RPMI7951 (cell line): ENCODE measurements at places on chromosomes 1 and 21. TPM values are rescaled to one million over a fixed set of nuclear protein-coding genes. Genes with fewer than 3 reads are reported as not detected.

DNA sequence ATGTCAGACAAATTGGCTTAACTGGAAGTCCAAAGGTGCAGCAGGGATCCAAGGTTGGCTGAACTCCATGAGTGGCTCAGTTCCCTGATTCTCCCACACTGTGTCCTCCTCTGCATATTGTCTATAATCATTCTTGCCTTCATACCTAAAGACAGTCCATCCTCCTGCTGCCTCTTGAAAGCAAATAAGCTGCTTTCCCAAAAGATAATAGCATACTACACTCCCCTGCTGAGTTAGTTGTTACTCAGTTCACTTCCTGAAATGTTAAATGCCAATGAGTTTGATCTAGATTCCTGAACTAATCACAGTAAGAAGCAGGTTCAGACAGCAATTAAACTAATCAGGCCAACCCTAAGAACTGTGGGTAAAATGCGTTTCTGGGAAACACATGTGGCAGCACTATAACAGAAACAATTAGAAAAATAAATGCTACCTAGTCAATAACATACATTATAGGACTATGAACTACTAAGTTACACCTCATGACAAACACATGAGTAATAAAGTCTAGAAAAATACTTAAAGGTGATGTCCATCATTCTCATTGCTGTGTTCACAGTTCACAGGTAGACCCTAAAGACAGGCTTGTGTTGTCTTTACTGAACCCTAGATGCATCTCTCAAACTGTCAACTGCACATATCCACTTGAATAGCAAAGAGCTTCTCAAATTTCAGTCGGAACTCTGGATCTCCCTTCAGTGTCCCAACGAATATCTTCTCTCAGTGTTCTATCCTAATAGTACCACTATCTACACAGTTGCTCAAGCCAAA is 50.8 kb upstream of the BOLA1 start:
- no peak for DNase-seq

GRCh38 chr1:72282271-72283021 is at the start of gene NEGR1:
TSS of gene NEGR1 (minus strand) at chr1:72282539.
- DNase-seq = peak; percentile 95

DNA sequence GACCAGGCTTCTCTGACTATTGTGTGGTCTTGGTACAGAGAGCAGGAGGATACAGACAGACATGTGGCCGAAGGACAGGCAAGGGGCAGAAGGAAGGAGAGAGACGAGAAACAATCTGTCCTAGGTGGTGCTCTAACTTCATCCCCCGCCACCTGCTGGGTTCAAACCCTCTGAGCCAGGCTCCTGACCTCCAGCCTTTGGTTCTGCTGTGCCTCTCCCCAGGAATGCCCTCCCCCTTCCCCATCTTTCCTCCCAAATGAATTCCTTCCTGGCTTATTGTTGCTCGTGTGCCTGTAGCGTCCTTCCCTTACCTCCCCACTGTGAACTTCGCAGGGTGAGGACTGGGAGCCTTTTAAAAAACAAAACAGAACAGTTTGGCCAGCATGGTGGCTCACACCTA is 5.4 kb downstream of the TCEA3 start:
- no peak for DNase-seq

- DNase-seq = no peak
Measured at GRCh38 chr1:169648187-169648586, 18.3 kb upstream of the SELP start.

- DNase-seq = peak; percentile 71
Measured at GRCh38 chr1:2459757-2460156, 16.3 kb upstream of the PLCH2 start.

DNA sequence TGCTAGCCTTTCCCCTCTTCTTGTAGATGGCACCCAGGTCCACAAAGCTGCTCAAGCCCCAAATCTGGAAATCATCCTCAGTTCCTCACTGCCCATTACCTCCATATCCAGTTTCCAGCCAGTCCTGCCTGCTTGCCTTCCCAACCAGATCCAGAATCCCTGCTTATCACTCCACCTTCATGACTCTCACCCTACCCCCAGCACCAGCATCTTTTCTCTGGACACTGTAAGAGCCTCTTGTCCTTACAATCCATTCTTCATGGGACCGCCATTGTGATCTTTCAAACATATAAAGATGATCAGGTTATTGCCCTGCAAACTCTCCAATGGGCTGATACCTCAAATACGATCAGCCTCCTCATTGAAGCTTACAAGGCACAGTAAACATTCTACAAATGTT is 23.5 kb upstream of the NPL start:
- DNase-seq = no peak

DNA sequence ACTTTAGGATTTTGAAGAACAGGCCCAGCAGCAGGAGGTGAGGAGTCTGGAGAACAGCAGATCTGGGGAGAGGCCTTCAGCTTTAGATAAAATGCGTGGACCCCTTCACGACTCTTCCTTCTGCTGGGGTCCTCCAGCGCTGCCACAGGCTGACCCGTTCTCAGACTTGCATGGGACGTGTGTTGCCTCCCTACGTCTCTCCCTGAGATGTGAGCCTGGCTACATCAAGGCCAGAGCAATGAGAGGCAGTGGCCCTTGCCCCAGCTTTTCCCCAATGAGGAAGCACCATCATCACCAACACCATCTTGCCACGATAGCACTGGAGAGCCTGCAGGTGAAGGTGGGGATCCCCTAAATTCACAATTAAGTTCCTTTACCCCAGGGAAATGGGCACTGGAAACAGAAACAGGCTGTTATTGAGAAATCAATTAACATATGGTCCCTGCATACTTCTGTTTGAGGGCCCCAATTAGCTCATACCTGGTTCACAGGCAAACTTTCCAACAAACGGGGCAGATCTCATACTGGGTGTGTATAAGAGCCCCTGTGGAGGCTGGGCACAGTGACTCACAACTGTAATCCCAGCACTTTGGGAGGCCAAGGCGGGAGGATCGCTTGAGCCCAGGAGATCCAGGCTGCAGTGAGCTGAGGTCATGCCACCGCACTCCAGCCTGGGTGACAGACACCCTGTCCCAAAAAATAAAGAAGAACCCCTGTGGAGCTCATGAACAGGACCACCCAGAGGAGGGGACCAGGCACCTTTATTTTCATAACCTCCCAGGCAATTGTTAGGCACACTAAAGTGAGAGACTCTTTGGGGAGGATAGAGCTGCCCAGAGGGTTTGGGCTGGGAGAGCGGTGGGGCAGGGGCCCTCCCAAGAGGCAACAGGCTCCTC is 12.1 kb upstream of the ADAMTSL4 start:
- DNase-seq = no peak

- peak; percentile 15 for DNase-seq
Measured at GRCh38 chr21:42171091-42172053, 47.6 kb upstream of the ABCG1 start.

GRCh38 chr1:227919906-227920305 is 27.8 kb downstream of the WNT9A start:
- no peak for DNase-seq

DNA sequence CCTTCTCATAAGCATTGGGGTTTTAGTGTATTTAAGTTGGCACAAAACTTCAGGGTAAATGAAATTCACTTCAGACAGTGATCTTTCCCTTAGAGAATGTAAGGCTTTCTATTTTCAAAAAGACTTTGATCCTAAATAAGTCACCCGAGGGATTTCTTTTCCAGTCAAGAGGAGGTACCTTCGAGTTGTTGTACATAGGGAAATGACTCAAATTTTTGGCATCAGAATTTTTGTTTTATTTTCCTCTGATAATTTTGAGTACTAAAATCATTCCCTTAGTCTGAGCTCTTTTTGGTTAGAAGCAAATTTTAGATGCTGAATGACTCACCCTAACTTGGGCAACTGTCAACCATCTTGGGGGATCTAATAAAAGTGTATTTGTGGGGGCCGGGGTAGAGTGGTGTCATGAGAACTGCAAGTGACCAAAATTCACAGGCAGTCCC is 193.9 kb downstream of the DHRS3 start:
- peak; percentile 48 for DNase-seq

GRCh38 chr1:22276396-22276748 is 133.5 kb upstream of the WNT4 start:
- DNase-seq = no peak

- DNase-seq = peak; percentile 55
Measured at GRCh38 chr1:233240371-233240770, 55.2 kb downstream of the PCNX2 start.

DNA sequence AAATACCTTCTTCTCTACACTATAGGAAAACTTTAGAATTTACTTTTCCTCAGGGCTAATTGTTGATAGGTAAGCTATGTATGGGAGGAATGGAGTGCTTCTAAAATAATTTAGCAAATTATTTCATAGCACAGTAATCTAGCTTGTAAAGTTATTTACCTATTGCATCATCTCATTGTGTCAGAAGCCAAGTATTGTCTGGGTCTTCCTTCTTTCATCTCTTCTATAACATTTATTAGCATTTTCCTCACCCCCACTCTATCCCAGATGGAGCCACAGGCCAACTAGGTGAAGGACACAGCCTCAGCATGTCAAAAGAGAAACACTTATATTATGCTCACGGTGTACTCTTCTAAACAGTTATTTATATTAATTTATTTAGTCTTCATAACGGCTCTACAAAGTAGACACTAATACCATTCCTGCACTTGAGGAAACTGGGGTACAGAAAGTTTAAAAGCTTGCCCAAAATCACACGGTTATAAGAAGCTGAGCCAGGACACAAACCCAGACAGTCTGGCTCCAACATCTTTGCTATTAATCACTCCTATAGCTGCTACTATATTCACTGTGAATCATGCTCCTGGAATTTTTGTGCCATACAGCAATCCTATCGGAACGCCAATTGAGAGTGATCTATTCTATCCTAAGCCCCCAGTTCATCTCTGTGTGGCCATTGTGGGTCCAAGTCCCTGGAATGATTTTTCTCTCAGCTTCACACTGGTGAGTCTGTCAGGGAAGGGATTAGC is 43.1 kb downstream of the OR10J5 start:
- DNase-seq = peak; percentile 41

OR2T2 gene
- not detected in 2 replicates for total RNA-seq

SPRR1A gene
- not detected in 2 replicates for total RNA-seq

KIF14 gene
- 25.4 and 28.0 TPM in 2 replicates for total RNA-seq

DEPDC1 gene
- 82.5 and 117 TPM in 2 replicates for total RNA-seq

CFHR1 gene
- total RNA-seq = not detected in 2 replicates

PKN2 gene
- total RNA-seq = 31.5 and 40.7 TPM in 2 replicates

KCNQ4 gene
- total RNA-seq = not detected in 2 replicates

MACF1 gene
- 82.3 and 88.4 TPM in 2 replicates for total RNA-seq

SLC22A15 gene
- 0.20 and 0.60 TPM in 2 replicates for total RNA-seq

LCE1B gene
- total RNA-seq = not detected in 2 replicates

C1orf216 gene
- 15.1 and 17.8 TPM in 2 replicates for total RNA-seq
